ENCODE measurements at places on chromosomes 3 and 15. TPM values are rescaled to one million over a fixed set of nuclear protein-coding genes. Genes with fewer than 3 reads are reported as not detected.

Gene AP3B2
- total RNA-seq = 9.8 TPM

Gene TWF2
- 50.9 TPM for total RNA-seq

GRCh38 chr3:186664119-186664495, 1.7 kb upstream of the HRG start:
- no peak overlapping the region for H3K4me3 ChIP-seq
- peak overlapping the region; percentile 96 for H3K27ac ChIP-seq
- H3K27me3 ChIP-seq = no peaks in the 10 kb centered on the region
- 0 out of 2 replicates have a peak, but pooled peaks cover 2% of the 10 kb centered on the region for H3K36me3 ChIP-seq

GRCh38 chr3:36751326-36751725, 13.0 kb downstream of the DCLK3 start:
- no peak overlapping the region for H3K4me3 ChIP-seq
- H3K36me3 ChIP-seq = no peaks in the 10 kb centered on the region
- no peak for DNase-seq
- no peaks in the 10 kb centered on the region for H3K27me3 ChIP-seq
